ENCODE measurements at places on chromosomes 3 and 15.

GRCh38 chr15:78977591-78978347, 32.9 kb upstream of the CTSH start:
- DNase-seq: no peak

- no peak for DNase-seq
These were observed 22.2 kb downstream of the EPHB1 start for GRCh38 chr3:134817297-134817696.

GRCh38 chr3:52441091-52441771, 3.7 kb downstream of the SEMA3G start:
- DNase-seq: no peak

DNA sequence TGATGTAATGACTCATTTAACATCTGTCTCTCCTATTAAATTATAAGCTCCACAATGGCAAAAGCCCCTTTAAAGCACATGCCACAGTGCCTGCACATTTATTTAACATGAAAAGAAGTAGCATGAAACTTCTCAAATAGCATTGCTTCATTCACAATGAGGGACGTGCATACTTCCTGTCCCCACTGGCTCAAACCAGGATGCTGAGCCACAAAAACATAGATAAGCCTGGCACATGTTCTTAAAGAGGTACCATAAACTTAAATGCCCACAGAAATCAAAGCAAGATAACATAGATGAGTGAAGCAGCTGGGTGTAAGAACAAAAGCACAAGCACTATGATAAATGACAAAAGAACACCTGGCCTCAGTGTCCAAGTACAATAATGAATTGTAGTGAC, 3.8 kb downstream of the TP53BP1 start:
- DNase-seq: no peak

DNA sequence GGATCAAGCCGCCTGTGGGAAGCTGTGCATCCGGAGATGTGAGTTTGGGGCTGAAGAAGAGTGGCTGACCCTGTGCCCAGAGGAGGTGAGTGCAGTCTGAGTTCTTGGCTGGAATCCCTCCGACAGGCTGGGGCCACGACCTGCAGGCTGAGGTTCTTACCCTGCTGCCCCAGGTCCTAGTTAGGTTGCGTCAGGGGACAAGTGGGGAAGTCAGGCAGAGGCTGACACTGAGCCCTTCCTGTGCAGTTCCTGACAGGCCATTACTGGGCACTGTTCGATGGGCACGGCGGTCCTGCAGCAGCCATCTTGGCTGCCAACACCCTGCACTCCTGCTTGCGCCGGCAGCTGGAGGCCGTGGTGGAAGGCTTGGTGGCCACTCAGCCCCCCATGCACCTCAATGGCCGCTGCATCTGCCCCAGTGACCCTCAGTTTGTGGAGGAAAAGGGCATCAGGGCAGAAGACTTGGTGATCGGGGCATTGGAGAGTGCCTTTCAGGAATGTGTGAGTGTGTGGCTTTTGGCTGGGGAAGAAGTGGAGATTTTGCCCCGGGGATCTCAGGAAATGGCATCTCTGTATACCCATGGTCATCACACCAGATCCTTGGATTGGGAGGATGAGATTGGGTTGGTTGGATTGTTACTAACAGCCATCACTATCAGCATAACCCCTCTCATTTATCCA, 1.3 kb downstream of the PPM1M start:
- no peak for DNase-seq

DNA sequence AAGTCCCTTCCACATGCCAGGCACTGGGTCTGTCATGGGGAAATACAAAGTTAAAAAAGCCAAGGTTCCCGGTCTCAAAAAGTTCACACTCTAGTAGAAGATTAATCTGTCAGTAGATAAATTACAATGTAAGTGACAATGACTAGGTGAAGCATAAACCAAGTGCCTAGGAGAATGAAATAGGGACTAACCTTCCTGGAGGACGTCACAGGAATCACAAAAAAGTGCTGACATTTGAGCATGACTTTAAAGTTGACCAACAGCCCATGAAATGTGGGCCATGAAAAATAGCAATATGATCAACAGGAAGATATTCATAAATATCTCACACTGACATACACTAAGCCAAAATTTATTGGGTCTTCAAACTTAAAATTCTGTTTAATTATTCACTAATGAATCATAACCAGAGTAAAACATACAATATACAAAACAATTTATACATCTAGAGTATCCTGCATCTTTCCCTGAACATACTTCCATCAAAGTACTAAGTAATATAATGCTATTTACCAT, 20.0 kb downstream of the COPS2 start:
- DNase-seq: no peak

GRCh38 chr3:105274958-105275357, 91.8 kb upstream of the ALCAM start:
- no peak for DNase-seq

DNA sequence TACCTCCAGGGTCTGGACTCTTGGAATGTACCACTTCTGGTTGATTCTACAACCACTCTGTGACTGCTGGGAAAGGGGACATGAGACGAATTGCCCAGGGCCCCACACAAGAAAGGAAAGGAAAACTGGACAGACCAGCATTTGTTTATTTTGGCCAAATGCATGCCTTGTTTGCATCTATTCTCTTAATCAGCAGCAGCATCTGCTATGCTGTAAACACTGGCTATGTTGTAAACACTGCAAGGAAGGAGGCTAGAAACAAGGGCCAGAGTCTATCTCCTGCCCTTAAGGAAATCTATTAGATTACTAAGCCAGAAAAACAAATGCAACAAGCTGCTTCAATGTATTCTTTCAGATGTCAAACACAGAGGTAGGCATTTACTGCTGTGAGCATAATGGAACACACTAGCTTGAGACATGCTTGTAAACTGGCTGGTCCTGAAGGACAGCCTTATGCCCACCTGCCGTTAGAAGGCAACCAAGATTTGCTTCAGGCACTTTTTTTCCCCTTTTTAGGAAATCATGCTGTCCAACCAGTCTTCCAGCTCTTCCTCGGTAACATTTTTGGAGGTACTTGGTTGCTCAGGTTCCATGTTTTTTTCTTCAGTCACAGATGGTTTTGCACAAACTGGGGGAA, 102.1 kb upstream of the CHRM5 start:
- DNase-seq: no peak

DNA sequence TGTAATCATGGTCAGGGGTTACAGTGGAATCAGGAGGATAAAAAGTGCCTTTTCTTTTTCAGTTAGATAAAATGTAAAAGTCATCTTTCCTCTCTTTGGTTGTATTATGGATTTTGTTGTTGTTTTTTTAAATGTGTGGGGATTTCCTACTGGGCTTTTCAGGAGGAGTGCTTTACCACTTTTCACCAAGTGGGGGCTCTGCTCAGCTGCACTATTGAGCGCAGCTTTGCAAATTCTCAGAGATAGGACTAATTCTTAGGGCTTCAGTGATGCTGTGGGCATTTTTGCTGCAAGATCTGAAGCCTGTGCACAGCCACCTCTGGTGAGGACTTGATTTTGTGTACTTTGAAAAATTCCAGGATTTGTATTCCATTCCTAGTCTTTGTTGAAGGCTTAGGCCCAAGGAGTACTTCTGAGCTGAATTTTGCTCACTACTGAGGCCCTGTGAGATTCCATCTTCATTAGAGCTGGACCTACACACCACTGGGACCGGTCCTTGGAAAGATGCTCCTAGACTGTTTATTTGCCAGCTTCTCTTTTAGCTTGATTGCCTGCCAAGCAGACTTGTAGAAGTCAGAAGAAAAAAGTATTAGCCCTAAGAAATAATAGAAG, 7.5 kb downstream of the GNB5 start:
- no peak for DNase-seq

GRCh38 chr3:50591196-50591741, 20.3 kb downstream of the CISH start:
- no peak for DNase-seq

GRCh38 chr15:33119273-33119672, 75.2 kb downstream of the FMN1 start:
- DNase-seq: no peak

DNA sequence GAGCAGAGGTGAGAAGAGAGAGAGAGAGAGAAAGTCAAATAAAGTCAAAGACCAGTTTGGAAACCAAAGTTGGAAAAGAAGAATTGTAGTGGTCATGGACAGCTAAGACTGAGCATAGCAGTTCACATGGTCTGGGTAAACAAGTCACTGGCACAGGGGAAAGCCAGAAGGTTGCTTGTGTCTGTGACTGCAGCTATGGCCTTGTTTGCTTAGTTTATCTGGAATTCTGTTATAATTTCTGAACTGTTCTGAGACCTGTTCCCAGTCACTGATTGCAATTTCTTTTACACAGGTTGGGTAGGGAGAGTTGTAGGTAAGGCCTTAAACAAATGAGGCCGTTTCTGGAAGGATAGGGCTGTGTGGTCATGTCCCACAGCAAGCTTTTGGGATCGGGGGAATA, 43.4 kb upstream of the MYZAP start:
- no peak for DNase-seq

DNA sequence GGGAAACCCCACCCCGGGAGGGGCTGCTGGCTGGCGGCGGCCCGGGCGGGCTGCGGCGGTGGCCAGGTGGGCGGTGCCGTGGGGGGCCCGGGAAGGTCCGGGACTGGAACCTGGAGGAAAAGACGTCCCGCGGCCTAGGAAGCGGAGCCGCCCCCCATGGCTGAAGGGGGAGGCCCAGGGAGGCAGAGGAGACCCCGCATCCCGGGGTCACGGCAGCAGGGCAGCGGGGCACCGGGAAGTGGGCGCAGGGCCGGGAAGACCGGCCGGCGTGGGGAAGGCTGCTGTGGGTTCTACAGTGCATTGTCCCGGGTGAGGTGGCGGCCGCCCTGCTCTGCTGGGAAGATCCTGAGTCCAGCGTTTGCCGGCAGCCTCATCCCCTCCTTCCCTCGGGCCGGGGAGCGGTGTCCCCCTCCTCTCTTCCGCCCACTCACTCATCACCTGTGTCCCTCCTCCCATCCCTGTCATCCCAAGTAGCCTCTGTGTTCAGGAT, 525 bp upstream of the FSTL1 start:
- no peak for DNase-seq

DNA sequence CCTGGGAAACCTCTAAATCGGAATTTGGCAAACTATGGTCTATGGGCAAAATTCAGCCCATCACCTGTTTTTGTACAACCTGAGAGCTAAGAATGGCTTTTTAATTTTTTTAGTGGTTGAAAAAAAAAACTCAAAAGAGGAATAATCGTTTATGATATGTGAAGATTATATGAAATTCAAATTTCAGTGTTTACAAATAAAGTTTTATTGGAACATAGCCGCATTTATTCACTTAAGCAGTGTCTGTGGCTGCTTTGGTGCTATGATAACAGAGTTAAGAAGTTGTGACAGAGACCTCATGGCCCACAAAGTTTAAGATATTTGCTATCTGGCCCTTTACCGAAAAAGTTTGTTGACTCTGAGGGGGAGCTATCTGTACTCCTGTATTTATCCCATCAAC, 36.4 kb upstream of the LACTB start:
- DNase-seq: no peak

DNA sequence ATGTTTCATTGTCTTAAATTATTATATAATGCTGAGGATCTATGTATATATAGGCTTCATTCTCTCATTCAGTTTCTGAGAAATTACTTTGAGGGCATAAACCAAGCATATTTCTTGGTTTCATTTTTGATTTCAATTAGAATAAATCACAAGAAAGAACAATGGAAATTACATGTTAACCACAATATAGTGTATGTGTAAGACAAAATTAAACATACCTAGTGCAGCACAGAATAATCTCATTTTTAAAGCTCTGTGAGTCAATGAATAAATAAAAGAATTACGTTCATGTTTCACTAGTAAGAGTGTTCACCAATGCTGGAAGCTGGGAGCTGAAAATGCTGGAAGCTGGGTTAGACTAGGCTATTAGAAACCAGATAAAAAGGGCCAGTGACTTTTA, 72.8 kb downstream of the UBE3A start:
- DNase-seq: no peak

DNA sequence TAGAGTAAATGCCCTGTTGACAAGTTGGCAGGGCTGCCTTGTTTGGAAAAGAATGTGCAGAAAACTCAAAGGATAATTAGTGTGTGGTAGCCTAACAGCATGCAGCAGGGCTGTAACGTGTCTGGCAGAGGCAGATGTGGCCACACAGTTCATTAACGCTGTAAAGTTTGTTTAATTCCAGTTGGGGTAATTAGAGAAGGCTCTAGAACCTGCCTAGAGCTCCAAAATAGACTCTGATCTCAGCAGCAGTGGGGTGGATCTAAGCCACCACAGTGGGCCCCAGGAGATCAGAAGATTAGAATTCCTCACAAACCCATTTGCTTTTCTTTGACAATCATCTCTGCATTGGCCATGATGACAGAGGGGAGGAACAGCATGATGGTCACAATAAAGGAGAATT, 65.1 kb upstream of the LEKR1 start:
- DNase-seq: no peak

DNA sequence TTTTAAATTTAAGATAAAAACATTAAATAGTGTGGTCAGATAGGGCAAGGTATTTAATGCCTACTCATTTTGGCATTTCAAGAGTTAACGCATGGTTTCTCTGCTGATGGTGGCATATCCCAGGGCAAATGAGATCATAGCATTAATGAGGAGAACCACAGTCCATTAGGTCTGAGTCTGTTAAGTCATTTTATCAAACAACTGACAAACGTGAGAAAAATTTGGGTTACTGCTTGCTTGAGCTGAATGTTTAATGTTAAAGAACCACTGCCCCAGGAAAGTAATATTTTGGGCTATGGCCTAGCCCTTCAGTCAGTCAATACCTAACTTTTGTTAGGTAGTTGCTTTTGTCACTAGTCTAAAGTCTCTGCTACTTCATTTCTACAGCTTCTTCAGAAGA, 37.9 kb upstream of the SLC2A2 start:
- DNase-seq: no peak

DNA sequence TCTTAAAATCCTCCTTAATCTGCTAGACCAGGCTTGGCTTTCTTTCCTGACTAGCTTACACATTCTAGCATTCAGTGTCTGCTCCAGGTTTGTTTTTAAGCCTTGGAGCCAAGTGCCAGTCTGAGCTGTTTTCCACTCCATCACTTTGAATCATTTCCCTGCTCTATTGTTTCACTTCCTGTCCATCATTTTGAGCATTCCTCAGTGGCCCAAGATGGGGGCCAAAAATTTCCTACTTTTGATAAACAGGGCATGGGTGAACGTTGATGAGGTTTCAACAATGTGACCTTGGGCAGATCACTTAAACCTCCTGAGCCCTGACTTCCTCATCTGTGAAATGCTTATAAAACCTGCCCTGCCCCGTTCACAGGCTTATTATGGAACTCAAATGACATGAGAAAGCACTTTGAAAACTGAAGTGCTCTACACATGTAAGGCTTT, 4.4 kb downstream of the CYP19A1 start:
- DNase-seq: no peak

Measured in stimulated activated CD4-positive, alpha-beta T cell treated with anti-CD3 and anti-CD28 coated beads, Interleukin-2, amount 100 ng/mL, for 48 hours (primary cell).